ENCODE measurements at places on chromosomes 2 and 18.

DNA sequence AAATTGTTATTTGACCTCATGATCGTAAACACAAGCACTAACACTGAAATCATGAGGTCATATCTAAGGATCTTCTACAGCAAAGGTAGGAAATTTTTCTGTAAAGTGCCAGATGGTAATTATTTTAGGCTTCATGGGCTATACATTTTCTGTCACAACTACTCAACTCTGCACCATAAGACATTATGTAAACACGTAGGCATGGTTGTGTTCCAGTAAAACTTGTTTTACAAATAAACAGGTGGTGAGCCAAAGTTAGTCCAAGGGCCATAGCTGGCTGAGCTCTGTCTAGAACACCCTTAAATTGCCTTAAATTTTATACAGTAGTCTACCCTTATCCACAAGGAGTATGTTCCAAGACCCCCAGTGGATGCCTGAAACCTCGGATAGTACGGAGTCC, 147.3 kb upstream of the CYP1B1 start:
- no peaks in the 10 kb centered on the region for H3K4me1 ChIP-seq
- H3K27me3 ChIP-seq: no peaks in the 10 kb centered on the region
- H3K27ac ChIP-seq: no peak overlapping the region
- no peak overlapping the region for H3K4me3 ChIP-seq
- H3K36me3 ChIP-seq: no peaks in the 10 kb centered on the region

GRCh38 chr2:46530639-46531038, 51.3 kb downstream of the TMEM247 start:
- H3K4me3 ChIP-seq: no peak overlapping the region
- H3K27ac ChIP-seq: no peak overlapping the region
- no peaks in the 10 kb centered on the region for H3K27me3 ChIP-seq

DNA sequence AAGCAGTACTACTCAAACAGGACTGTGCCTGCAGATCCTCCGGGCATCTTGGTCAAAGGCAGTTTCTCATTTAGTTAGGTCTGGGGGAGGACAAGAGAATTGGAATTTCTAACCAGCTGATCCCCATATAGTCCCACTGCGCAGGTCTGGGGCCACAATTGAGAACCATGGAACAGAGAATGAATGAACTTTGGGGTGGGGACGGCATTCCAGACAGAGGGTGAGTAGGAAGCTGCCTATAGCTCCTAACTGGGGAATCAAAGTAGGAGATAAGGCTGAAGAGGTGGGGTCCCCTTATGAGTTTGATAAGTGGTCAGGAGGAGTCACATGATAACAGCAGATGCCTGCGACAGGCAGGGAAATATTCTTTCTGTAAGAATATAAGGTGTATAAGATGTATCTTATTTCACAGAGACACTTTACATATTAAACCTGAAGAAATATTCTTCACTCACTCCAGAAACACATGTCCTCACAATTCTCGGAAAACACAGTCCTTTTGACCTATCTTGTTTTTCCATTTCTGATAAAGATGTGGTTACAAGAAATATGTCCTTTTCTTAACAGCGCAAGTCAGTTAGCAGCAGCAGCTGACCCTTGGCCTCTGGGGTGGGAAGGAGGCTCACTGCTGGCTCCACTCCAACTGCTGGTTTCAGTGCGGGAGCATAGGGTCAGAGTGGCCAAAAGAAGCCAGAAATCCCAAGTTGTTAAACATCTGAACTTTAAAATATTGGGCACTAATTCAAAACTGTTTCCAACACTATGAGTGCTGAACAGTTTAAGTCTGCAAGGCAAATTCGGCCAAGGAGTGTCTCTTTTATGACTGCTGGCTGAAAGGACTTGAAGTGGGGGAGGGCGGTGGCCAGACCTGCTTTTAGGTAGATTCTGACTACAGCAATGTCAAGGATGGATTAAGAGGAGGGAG, 12.6 kb upstream of the TMEM214 start:
- H3K4me3 ChIP-seq: no peak overlapping the region
- DNase-seq: peak; percentile 65
- H3K4me1 ChIP-seq: peaks cover 29% of the 10 kb centered on the region
- peaks cover 8% of the 10 kb centered on the region for H3K36me3 ChIP-seq

GRCh38 chr2:18949871-18950270, 360.5 kb upstream of the NT5C1B start:
- no peaks in the 10 kb centered on the region for H3K27me3 ChIP-seq
- no peak for DNase-seq
- no peak overlapping the region for H3K27ac ChIP-seq
- no peaks in the 10 kb centered on the region for H3K4me1 ChIP-seq
- H3K4me3 ChIP-seq: no peak overlapping the region
- no peaks in the 10 kb centered on the region for H3K36me3 ChIP-seq

DNA sequence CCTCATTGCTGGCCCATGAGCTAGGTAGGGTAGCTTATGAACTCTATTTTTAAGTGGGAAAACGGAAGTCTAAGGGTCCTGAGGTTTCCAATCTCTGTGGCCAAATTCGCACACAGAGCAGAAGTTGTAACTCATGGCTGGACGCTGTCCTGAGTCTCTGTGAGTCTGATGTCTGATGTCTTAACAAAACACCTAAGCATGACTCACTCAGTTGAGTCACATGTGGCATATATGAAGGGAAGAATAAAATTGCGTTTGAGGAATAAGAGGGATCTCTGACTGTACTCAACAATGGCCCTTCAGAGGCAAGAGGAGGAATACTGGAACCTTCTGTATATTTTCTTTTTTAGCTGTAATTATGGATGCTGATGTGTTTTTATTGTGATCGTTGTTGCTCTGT, 569.7 kb downstream of the RIT2 start:
- H3K4me3 ChIP-seq: no peak overlapping the region
- no peak overlapping the region for H3K27ac ChIP-seq
- no peaks in the 10 kb centered on the region for H3K27me3 ChIP-seq

- no peaks in the 10 kb centered on the region for H3K4me1 ChIP-seq
- no peaks in the 10 kb centered on the region for H3K36me3 ChIP-seq
- no peak overlapping the region for H3K27ac ChIP-seq
- DNase-seq: no peak
Measured at GRCh38 chr18:80210312-80211083, 36.8 kb downstream of the PARD6G start.

GRCh38 chr2:30484145-30484544, 37.1 kb downstream of the LCLAT1 start:
- DNase-seq: no peak
- no peak overlapping the region for H3K27ac ChIP-seq
- no peaks in the 10 kb centered on the region for H3K4me1 ChIP-seq
- H3K36me3 ChIP-seq: no peaks in the 10 kb centered on the region

GRCh38 chr18:48866856-48867255, 83.9 kb downstream of the SMAD7 start:
- H3K27me3 ChIP-seq: no peaks in the 10 kb centered on the region
- DNase-seq: no peak
- H3K4me1 ChIP-seq: peaks cover 27% of the 10 kb centered on the region
- H3K27ac ChIP-seq: peak overlapping the region; percentile 44

- DNase-seq: no peak
- H3K27me3 ChIP-seq: peaks cover 5% of the 10 kb centered on the region
- peaks cover 18% of the 10 kb centered on the region for H3K4me1 ChIP-seq
- H3K27ac ChIP-seq: no peak overlapping the region
- no peaks in the 10 kb centered on the region for H3K36me3 ChIP-seq
- no peak overlapping the region for H3K4me3 ChIP-seq
Measured at GRCh38 chr18:2653467-2653866, 2.1 kb upstream of the SMCHD1 start.
